ENCODE measurements at places on chromosomes 16 and 17.

GRCh38 chr16:85289760-85290625, 177.7 kb upstream of the CIBAR2 start:
- DNase-seq, result no peak

GRCh38 chr16:27598220-27598619, 48.3 kb downstream of the KATNIP start:
- no peak for DNase-seq

GRCh38 chr16:19503461-19504075, 18.3 kb downstream of the GDE1 start:
- DNase-seq, result no peak

DNA sequence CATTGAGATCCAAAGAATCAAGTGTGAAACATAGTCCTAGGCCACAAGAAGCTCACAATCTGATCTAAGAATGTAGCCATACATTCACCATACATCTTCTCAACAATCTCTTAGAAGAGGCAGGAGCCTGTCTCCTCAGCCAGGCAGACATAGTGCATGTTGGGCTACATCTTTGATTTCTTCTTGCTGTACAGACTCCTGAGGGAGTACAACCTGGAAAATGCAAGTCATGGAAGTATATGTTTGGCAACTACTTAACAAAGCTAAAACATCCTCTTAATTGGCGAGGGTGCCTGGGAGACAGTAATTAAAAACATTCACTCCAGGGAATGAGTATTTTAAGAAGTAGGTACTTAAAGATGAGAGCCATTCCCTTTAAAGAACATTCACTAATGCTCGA, 79.2 kb upstream of the NOG start:
- DNase-seq, result no peak

- no peak for DNase-seq
Measured at GRCh38 chr16:19766988-19767387, 48.9 kb downstream of the IQCK start.

- no peak for DNase-seq
Measured at GRCh38 chr17:30600830-30601494, 123.8 kb downstream of the GOSR1 start.

GRCh38 chr16:51137097-51137496, 14.0 kb downstream of the SALL1 start:
- DNase-seq, result no peak

DNA sequence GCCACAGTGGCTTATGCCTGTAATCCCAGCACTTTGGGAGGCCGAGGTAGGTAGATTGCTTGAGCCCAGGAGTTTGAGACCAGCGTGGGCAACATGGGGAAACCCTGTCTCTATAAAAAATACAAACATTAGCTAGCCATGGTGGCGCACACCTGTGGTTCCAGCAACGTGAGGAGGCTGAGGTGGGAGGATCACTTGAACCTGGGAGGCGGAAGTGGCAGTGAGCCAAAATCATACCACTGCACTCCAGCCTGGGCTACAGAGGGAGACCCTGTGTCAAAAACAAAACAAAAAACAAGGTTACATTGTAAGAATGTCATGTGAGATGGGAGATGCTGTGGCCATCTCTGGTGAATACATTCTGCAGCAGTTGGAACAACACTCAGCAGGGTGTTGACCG, 13.5 kb downstream of the DUSP14 start:
- no peak for DNase-seq

DNA sequence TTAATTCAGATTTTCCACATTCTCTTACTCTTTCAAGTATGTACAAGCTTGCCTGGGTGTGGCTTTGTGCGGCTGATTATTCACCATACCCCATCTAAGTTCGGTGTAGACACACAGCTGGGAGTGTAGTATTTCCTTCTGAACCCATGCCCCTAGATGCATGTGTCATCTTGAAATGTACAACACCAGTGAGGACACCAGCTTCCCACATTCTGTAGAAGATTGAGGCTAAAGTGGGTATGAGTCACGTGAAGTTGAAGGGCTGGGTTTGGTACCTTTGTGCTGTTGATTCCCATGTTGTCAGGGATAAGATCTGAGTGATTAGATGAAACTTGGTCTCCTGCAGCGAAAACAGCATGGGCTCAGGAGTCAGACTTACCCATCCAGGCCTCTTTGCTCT, 14.6 kb upstream of the DHX8 start:
- no peak for DNase-seq

DNA sequence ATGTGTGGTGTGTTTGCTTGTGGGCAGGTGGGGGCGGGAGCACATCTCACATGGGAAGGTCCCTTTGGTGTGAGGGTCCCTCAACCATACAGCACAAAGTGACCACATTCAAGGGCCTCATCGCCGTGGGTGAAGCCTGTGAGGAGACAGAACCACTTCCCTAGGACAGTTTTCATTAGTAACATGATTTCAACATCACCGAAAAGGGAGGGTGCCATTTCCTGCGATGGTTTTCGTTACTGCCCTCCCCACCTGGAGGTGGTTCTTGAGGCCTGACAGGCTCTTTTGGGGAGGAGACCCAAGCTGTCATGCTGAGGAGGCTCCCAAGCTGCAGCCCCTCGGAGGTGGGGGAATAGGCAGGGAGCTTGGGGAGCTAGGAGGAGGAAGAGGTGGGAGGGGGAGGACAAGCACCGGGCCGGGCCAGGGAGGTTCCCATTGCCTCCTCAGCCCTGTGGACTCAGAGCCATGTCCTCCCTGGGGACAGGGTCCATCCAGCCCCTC, 9.5 kb downstream of the CD300LB start:
- DNase-seq, result no peak

GRCh38 chr16:84574191-84574590, 43.7 kb downstream of the COTL1 start:
- no peak for DNase-seq

GRCh38 chr16:56226187-56226586, 34.9 kb downstream of the GNAO1 start:
- no peak for DNase-seq

- no peak for DNase-seq
Measured at GRCh38 chr16:72419638-72420037, 247.7 kb upstream of the PMFBP1 start.

GRCh38 chr16:62088731-62089410, 52.6 kb upstream of the CDH8 start:
- no peak for DNase-seq

GRCh38 chr17:37770631-37771518, 26.0 kb upstream of the HNF1B start:
- no peak for DNase-seq

DNA sequence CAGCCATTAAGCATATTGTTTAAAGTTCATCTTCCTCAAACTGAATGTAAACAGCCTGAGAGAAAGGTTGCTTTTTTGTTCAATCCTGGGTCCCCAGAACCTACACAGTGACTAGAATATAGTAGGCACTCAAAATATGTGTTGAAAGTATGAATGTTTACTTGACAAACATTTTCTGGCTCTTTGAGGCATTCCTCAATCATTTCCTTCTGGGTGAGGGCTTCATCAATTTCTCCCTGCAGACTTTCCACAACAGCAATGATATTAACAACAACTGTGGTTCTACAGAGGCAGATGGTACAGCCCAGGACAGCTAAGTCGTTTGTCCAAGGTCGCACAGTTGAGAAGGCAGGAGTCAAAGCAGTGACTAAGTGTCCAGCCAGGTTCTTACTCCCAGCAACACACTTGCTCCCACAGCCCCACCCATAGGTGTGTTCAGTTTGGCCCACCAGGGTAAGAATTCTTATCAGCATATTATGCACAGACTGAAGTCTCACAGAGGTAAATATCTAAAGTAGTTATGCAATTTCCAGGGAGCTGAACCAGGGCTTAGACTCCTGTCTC, 61.1 kb downstream of the HS3ST3B1 start:
- no peak for DNase-seq

- DNase-seq, result no peak
Measured at GRCh38 chr16:65497571-65497970, 375.7 kb upstream of the CDH11 start.

- DNase-seq, result no peak
Measured at GRCh38 chr17:58330538-58330996, 2.0 kb upstream of the TSPOAP1 start.

DNA sequence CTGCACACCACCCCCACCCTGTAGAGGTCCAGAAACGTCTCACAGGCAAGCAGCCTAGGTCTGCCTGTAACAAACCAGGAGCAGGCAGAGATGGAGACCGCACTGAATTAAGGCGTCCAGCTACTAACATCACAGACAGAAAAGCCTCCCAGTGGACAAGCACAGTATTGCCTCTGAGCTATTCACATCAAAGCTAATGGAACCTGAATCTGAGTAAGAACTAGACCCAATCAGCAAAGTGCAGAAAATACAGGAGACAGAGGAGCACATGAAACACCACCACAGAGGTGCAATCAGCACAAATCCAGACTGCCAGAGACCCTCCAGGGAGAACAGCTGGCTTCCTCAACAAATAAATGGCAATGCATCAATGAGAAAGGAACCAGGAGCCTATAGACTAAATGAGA, 22.2 kb upstream of the PEMT start:
- no peak for DNase-seq

- no peak for DNase-seq
Measured at GRCh38 chr16:57743458-57743857, 7.9 kb downstream of the KATNB1 start.

GRCh38 chr17:67376415-67376736, 705 bp upstream of the PITPNC1 start:
- DNase-seq, result no peak

DNA sequence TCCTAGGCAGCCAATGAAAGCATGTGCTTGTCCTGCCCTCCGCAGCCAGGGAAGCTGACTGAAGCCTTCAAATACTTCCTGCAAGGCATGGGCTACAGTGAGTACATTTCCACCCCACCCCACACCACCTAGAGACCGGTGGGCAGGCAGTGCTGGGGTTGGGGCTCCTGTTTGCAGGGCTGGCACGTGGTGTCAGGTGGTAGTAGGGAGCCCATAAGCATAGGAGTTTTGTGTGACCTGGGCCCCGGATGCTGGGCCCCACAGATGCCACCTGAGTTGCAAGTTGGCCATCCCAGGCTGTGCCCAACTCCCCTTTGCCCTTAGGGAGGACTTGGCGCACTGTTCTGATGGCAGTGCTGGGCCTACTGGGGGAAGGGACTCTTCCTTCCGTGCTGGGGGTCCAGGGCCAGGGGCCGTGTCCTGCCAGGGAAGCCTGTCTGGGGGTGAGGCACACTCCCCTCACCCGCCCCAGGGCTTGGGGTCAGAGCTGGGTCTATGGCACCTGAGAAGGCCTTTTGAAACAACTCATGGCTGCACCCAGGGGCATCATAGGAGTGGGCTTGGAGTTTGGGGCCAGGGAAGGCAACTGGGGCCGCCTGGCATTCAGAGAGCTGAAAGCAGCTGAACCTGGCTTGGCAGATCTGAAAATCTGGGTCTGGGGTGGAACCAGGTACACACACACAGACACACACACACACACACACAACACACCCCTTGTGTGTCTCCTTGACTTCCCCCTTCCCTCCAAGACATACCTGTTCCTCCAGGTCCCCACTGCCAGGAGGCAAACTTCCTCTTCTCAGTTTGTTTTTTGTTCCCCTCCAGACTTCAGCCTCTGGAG, 5.8 kb upstream of the SETD6 start:
- DNase-seq, result no peak

DNA sequence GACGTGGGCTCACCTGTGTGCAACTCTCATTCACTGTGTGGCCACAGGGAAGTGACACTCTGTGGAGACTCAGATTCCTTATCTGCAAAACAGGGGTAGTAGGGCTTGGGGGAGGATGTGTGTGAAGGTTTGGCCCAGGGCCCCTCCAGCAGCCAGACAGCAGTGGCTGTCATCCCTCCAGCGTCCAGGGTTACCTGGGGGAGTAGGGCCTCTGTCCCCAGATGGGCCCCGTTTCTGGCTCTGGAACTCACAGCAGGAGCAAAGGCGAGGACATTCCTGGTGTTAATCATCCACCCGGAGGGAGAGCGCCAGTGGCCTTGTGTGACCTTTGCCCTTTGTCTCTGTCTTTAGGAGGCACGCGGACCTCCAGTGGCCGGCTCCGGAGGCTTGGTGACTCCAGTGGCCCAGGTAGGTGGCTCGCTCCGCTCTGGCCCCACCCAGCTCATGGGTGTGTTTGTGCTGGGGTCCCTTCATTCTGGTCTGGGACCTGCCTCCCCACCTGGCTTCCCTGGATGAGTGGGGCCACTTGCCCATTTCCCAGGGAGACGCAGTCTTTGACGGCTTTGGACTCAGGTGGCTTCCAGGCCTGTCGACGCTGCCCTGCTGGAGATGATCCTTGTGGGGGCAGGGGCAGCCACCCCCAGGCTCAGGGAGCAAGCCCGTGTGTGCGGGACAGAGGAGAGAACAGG, 166.2 kb downstream of the SEC14L1 start:
- no peak for DNase-seq

- no peak for DNase-seq
Measured at GRCh38 chr17:72128039-72128438, 7.2 kb downstream of the SOX9 start.

DNA sequence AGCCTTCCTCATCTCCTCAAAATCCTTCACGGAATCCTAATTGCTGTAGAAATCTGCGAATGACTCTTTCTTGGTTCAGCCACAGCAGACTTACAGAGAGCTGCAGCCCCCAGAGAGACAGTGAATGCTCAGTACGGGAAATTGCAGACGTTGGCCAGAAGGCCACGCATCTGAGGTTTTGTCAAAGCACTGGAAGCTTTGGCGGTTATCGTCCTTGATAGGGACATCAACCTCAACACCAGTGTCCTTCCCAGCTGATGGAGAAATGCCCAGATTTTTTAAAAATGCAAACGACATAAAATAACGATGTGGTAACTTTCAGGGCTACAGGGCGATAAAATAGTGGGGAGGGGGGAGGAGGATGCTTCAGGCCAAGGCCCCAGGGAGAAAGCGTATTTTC, 166.6 kb upstream of the CIBAR2 start:
- DNase-seq, result no peak

GRCh38 chr17:75917917-75918445, 13.3 kb upstream of the MRPL38 start:
- no peak for DNase-seq

- no peak for DNase-seq
Measured at GRCh38 chr16:57299009-57299718, 14.7 kb upstream of the PLLP start.

GRCh38 chr16:72850853-72851252, 197.1 kb downstream of the ZFHX3 start:
- DNase-seq, result no peak

Data from CD8-positive, alpha-beta memory T cell (primary cell).